ENCODE measurements at places on chromosomes 4 and X. TPM values are rescaled to one million over a fixed set of nuclear protein-coding genes. Genes with fewer than 3 reads are reported as not detected.

GRCh38 chrX:57674861-57675260 lies 5.2 kb downstream of the NLRP2B start:
- no peak for DNase-seq

- DNase-seq: no peak
Observed at GRCh38 chr4:113785781-113786180, 24.2 kb upstream of the CAMK2D start.

DNA sequence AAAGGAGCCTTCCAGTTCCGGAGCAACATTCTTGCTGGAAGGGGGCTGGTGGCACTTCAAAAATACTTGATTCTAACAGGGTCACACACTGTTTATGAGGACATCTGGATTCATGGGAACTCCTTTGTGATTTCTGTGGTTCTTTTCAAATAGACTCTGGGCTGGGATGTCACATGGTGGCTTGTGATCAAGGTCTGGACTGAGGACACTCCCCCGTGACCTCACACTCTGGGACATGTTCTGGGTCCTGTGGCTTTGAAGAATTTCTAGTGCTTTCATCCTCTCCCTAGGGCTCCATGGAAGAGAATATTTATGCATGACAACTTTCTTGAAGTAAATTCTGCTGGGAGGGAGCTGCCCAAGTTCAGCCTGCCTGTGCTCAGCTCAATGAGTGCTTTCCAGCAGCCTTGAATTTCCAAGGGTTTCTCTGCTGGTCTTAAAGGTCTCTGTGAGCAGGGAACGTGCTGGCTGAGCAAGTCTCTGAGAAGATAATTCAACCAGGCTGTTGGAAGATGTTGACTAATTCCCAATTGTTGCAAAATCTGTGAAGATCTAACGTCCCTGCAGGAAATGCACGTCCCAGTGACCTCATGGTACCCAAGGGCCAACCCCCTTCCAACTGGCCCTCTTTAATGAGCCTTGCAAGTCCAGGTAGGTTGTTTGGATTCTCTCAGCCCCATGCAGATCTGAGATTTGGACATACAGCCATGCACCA lies 36.3 kb downstream of the GPR143 start:
- no peak for DNase-seq

DNA sequence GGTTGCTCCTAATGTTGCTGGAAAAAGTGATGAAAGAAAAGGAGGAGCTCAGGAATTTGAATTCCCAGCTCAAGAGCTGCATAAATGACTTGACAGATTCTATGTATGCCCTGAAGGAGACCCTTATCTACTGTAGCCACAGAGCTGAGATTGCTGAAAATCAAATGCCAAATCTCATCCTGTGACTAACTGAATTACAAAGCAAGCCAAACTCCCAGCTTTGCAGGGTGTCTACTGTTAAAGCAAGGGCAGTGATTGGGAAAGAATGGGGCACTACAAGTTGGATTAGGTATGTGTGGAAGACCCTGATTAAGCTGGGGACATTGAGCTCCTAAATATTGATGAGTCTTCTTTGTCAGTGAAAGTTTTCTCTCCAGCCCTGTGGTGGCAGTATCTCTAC lies 20.8 kb upstream of the SMIM9 start:
- DNase-seq: no peak

GRCh38 chrX:39982948-39983347 lies 114.8 kb downstream of the BCOR start:
- DNase-seq: no peak

GRCh38 chrX:52217494-52218160 lies 32.9 kb downstream of the MAGED4 start:
- DNase-seq: no peak

DNA sequence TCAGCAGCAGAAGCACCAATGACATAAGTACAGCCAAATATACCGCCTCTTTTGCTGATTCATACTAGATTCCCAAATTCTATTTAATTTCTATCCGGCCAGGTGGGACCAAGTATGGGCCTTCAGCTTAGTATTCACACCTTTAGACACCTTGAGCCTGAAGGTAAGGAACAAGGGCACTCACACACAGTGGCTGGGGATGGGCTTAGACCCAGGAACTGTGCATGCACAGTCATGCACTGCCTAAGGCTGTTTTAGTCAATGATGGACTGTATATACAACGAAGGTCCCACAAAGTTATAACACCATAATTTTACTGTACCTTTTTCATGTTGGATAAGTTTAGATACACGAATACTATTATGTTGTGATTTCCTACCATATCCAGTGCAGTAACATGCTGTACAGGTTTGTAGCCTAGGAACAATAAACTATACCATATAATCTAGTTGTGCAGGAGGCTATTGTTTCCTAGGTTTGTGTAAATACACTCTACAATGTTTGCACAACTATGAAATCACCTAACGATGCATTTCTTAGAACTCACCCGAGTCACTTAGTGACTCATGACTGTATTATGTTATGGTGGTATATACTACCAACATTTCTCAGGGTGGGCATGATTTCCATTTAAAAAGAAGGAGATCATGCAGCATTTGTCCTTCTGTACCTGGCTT lies 9.7 kb upstream of the CLNK start:
- DNase-seq: no peak

GRCh38 chr4:36140421-36140820 lies 103.9 kb downstream of the ARAP2 start:
- DNase-seq: no peak

PDGFRA gene
- total RNA-seq: 0.25 TPM

KLHL13 gene
- total RNA-seq: 4.2 TPM

ESX1 gene
- not detected for total RNA-seq

ASB12 gene
- not detected for total RNA-seq

Measured in HCT116 (cell line).